NCI-H187 (cell line): ENCODE measurements at places on chromosomes 6 and 20.

DNA sequence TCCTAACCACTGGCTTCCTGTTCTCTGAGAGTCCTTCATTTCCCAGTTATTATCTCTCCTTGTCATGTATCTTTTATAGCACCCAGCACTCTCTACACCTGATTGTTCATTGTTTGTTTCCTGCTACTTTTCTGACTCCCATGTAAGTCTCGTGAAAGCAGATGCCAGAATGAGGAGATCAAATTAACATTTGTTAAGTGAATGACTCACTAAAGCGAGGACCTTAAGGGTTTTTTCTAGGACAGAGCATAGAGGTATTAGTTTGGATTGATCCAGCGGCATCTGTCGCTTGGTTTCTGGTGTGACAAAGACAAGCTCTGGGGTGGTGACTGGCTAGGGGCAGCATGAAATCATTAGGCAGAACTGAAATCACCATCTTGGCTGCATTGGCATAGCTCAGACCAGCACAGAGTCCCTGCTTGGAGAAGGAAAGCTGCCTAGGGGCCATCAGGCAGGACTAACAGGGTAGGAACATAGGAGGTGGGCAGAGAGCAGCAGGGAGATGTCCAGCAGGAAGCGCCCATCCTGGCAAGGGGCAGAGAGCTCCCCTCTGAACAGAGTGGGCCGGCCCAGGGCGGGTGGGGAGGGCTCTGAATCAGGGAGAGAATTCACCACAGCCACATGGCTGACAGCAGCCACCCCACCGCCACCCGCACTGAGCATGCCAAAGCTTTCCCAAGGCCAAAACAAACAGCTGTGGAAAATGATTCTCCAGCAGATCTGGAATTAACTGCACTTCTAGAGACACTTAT, 97.1 kb upstream of the CEP85L start:
- DNase-seq, result peak; percentile 48

DNA sequence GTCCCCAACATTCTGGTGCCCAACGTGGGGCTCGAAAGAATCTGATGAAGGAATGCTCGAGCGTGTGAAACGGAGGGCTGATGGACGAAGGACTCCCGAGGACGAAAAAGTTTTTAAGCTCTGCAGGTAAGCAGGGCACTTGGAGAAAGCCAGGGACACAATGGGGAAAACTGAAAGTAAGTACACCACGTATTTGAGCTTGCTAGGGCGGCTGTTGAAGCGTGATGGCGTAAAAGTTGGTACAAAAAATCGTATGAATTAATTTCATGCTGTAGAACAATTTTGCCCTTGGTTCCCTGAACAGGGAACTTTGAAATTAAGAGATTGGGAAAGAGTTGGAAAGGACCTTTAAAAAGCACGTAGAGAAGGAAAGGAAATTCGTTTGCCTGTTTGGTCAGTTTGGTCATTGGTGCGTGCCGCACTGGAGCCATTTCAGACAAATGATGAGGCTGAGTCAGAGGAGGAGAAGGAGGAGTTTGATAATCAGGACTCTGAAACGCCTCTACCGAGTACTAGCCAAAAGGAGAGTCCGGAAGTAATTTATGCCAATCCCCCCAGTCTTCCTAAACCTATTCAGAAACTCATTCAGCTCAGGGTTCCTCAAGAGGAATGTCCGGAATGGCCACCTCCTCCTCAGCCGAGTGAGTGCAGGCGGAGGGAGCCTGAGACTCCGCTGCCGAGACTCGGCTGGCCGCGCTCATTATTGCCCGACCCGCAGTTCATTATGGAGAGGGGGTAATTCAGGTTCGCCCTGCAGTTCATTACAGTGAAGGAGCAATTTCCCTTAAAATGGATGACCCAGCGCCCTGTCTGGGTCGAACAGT, 59.2 kb upstream of the PRSS16 start:
- DNase-seq, result no peak

DNA sequence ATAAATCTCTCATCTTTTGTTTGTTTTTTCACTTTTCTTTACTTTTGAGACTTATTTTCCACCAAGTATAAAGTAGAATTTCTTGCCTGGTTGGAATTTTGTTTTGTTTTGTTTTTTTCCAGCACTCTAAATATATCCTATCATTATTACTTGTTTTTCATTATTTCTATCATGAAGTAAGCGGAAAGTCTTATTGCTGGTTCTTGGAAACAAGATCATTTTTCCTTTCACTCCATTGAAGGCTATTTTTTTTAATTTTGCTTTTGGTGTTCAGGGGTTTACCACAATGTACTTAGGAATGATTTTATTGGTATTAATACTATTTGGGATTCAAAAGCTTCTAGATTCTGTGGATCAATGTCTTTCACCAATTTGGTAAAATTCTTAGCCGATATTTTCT, 190.1 kb downstream of the LAMA2 start:
- DNase-seq, result no peak

GRCh38 chr6:9225441-9225871, 790.1 kb upstream of the SLC35B3 start:
- no peak for DNase-seq
